Stimulated activated CD8-positive, alpha-beta memory T cell treated with anti-CD3 and anti-CD28 coated beads, Interleukin-4, amount 100 ng/mL, for 48 hours (primary cell): ENCODE measurements at places on chromosomes 5 and 9.

DNA sequence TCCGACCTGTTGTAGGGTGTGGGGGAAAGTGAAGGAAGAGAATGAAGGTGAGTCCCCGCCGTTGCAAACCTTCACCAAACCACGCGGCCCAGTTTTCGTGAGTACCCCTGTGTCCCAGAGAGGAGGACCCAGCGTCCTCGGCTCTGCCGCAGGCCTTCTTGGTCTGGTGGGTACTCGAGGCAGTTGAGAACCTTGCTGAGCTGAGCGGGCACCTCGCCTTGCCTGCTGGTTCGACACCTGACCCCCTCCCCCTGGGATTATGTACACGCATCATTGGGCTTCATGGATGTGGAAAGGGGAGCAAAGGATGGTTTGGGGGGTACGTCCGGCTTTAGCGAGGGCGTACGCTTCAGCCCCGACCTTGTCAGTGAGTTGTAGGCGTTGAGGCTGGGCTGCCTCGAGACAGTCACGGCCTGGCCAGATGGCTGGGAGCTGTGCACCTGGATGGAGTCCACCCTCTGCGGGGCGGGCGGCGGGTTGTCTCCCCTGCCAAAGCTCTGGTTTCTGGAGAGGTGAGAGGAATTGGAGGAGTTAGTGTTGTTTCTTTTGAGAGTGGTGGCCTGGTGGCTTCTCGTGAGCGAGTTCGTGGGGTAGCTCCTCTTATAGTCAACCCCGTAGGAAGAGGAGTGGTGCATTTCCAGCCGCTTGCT is 128.1 kb downstream of the SEMA6A start:
- DNase-seq: no peak

- DNase-seq: no peak
Measured at GRCh38 chr5:36717131-36717695, 110.8 kb downstream of the SLC1A3 start.

GRCh38 chr9:126788046-126788445 is 16.8 kb upstream of the ZBTB43 start:
- no peak for DNase-seq

- DNase-seq: no peak
Measured at GRCh38 chr5:150293091-150293941, 3.7 kb upstream of the CAMK2A start.

GRCh38 chr9:124040935-124041816 is 29.6 kb downstream of the LHX2 start:
- DNase-seq: peak; percentile 71

DNA sequence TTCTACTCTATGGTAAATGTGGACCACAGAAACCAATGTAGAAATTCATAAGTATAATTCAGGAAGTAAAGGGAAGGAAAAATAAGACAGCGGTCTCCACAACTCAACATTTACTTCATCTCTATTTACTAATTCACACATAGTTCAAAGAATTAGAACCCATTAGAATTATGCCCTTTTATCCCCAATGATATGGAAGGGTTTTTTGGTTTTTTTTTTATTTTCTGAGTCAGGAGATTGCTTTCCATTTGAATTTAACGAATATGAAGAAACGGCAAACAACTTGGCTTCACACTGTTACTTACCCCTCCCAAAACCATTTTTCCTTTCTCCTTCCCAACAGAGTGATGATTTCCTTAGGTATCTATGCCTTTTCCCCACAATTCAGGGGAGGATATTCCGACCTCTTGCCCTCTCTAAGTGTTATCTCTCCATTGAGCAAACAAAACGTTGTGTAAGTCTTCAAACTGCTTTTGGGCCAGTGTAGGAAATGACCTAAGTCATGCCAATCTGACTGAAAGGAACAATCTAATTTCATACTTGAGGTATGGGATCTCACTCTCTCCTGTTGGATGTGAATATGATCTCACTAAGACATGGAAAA is 72.0 kb downstream of the CETN3 start:
- no peak for DNase-seq

DNA sequence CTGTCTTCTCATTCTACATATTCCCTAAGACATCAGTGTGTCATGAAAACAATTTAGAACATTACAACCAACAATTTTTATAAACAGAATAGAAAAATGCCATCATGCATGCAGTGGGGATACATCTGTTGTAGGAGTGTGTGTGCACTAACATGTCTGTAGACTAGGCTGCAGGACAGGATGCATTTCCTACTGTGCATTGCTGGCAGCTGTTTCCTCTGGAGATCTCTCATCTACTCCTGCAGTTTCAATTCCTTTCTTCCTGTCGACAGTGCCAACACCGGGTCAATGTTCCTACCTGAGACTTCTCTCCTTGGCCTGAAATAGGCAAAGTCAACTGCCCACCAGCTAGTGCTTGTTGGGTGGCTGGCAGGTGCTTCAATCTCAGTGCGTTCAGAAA is 69.8 kb downstream of the ANKH start:
- no peak for DNase-seq

DNA sequence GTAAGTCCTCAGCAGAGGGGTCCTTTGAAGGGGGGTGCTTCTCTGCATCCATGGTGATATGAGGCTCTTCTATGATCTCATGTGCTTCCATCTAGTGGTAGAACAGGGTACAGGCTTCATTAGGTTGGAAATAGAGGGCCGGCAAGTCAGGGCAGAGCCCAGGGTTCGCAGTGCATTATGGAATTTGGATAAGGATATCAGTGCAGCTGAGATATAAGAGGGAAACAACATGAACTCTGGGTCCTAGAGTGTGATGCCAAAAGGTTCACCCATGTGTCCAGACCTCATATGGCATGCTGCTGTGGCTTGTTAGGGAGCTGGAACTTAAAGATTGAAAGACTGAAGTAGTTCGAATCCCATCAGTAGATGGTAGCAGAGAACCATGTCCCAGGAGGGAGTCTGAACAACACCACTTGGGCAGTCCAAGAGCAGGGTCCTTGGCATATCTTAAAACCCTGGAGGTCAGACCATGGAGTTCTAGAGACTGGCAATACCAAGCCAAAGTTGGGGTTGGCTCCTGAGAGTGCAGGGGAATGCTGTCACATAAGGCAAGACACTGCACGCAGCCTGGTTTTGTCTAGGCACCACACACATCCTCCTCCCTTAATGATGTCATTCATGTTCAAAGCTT is 2.3 kb downstream of the FAM221B start:
- DNase-seq: peak; percentile 42

GRCh38 chr9:94110821-94111252 is 26.6 kb downstream of the PTPDC1 start:
- no peak for DNase-seq

DNA sequence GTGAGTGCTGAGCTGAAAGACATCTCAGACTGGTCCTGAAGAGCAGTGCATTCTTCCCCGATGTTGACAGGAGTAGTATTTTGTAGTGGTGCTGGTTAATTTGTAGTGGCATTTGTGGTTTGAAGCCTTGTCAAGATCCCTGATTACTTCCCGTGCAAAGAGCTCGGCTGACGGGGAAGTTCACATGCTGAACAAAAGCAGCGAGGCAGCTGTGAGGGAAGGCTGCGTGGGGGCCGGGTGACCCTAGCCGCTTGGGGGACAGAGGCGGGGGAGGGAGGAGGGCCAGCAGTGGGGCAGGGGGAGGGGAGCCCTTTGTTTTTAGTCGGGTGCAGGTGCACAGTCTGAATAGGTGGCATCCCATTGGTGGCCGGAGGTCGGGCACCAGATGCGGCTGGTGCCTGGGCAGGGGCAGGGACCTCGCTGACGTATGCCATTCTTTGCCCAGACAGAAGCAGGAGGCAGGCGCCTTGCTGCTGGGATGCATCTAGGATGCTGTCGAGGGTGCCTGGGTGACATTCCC is 64.7 kb downstream of the CRB2 start:
- DNase-seq: no peak

DNA sequence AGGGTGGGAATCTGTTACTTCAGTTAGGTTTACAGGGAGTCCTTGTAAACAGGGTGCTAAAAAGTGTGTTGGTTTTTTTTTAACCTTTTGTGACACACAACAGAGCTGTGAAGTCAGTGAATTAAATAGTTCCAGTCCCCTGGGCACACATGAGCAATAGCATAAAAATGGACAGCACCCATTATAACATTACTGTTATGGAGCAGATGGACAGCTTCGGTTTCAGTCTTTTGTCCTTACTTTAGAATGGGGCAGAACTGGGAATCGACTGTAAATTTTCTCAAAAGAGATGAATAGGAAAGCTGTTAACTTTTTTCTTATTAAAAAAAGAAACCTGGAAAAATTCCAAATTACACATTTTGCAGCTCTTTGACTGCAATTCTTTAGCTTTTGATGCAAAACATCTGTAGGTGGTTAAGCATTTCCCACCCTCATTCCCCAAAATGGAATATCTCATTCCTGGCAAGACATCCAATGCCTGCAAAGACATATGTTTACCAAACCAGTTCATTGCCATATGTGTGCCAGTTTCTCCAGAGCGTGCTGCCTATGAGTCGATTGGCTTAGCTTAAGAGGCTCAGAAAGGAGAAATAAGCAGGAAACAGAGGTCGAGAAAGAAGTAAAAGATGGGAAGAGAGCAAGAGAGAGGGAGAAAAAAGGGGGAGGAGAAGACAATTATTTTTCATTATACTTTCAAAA is 212.3 kb upstream of the TMEM161B start:
- DNase-seq: no peak

DNA sequence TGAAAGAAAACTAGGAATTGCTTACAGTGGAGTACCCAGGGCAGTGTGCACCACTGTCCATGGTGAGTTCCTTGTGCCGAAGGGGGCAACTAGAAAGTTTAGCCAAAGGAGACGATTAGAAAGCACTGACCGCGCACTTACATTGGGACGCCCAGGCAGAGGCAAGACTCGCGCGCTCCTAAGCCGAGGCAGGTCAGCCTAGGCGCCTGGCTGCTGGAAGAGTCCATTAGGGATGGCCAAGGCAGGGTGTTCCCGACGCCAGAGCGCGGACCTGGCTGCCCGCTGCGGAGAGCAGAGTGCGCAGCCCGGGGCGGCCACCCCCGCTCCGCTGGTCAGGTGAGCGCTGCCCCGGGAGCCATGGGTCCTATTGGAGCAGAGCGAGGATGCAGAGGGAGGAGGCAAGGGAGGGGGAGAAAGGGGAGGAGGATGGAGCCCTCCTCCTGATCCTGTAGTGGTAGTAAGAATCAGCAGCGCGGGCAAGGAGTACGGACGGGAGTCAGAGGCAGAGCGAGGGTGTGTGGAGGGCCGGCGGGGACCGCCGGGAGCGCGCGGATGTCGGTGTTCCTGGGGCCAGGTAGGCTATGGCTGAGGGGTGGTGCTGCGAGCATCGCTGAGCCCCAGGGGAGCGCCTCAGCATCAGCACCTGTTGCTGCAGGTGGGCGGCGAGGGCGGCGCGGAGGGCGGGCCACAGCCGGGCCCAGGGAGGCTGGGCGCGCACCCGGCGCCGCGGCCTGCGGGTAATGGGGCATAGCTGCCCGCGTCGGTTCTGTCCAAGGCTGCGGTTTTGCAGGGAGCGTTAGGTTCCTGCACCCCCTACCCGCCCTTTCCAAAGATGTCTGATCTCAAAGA is at the start of gene ADGRV1:
ADGRV1 (plus strand) TSS at position 454 of the 849 bp plus-strand sequence; CDS start at position 553, 99 bp downstream.
- DNase-seq: peak; percentile 28

GRCh38 chr9:92592946-92593861 is 57.4 kb upstream of the ECM2 start:
- DNase-seq: no peak

DNA sequence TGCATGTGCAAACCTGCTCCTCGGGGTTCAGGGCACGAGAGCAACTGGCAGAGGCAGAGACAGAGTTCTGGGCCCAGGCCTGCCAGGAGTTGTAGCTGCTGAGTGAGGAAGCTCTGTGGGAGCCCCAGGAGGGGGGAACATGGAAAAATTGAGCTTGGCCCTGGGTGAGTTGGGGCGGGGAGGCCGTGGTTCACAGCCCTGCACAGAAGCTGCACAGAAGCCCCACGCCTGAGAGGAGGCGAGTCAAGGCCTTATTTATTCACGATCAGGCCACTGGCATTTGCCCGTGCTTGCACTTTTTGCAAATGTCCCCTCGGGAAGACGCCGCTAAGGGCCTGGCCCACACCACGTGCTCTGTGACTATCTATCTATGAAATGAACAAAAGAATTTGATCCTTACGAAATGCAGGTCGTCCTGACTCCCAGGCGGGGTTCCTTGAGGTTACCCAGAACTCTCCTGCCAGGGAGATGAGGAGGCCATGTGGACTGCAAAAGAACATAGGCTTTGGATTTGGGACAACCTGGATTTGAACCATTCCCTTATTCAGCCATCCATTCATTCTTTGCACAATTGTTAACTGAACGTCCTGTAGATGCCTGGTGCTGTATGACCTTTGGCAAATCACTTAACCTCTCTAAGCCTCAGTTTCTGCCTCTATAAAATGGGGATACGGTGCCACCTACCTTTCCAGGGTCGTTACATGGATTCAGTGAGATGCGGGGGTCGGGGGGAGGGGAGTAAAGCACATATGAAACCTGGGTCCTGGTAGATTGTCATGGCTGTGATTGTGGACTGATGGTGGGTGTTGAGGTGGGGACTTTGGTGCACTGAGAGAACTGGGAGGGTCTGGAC is 17.9 kb downstream of the COL27A1 start:
- no peak for DNase-seq

- no peak for DNase-seq
Measured at GRCh38 chr5:114415760-114416159, 53.9 kb downstream of the KCNN2 start.

- no peak for DNase-seq
Measured at GRCh38 chr5:79990205-79990597, 861 bp downstream of the MTX3 start.

GRCh38 chr9:26746357-26747072 is 146.1 kb downstream of the CAAP1 start:
- DNase-seq: no peak

DNA sequence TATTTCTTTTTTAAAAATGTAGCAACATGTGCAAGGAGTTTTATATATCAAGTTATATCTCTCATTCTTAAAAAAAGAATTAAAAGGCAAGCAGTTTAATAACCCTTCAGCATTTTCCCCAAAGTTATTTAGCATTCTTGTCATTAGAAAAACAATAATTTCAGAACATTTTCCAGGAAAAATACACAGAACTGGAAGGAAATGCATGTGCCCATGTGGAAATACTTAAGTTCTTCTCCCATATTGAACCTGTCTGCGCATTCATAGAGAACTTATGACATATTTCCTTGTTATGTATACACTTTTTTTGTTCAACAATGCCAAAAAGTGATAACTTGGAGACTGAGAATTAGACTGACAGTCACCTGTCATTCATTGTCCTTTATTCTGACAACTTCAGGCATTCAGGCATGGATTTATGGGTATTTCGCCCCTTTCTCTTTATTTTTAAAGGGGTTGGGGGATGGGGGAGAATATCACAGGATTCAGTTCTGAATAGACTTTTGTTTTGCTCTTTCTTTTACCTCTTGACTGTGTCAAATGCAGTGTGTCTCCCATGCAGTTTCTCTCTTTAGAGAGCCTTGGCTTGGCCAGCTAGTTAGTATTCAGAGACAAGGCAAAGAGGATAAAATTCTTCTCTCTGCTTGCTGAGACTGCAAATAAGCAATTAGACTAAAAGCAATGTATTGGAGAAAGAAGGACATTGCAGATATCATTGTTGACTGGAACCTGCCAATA is 701.0 kb downstream of the NR2F1-AS1 start:
- DNase-seq: no peak

DNA sequence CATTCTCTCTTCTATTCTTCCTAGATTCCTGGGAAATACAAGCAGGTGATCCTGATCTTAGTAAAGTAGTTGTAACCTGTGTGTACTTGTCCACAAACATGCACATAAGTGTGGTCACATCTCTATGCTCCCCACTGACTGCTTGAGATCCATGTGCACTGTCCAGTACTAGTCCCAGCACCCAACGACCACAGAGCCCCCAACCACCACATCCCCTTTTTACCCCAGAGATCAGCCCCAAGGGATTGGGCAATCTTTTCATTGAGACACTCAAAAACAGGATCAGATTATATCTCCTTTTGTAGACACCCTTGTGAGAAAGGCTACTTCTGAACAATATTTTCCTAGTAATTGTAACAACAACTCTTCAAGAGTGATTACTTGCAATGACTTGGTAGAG is 240.6 kb downstream of the ACTL7B start:
- DNase-seq: no peak
